HFFc6 (cell line): ENCODE measurements at places on chromosomes 5 and 9.

GRCh38 chr9:81626511-81626910, 62.8 kb downstream of the TLE1 start:
- DNase-seq, result peak; percentile 46

GRCh38 chr9:107218829-107219485, 64.1 kb upstream of the RAD23B start:
- DNase-seq, result no peak

DNA sequence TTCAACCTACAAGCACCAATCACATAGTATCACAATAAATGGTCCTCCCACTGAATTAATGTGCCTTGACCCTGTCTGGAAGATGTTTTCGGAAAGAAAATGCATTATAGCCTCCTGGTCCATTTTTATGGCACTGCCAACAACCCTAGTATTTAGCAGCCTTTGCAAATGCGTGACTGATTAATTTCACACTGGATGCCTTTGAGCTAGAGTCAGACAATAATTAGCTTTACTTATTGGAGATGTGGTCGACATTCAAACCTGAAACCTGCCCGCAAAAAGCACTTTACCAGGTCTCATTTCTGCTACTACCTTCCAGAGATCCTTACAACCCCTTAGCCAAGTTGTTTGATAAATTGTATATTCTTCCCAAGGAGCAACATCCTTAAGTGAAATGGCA, 119.3 kb upstream of the DPYSL3 start:
- DNase-seq, result no peak

- DNase-seq, result no peak
These were observed 452.1 kb upstream of the MPDZ start for GRCh38 chr9:13731637-13732036.

GRCh38 chr9:134144801-134145200, 8.9 kb downstream of the WDR5 start:
- DNase-seq, result no peak

- peak; percentile 87 for DNase-seq
These were observed 73.4 kb downstream of the ANGPTL2 start for GRCh38 chr9:127049044-127049443.

- no peak for DNase-seq
These were observed 256.2 kb downstream of the FER start for GRCh38 chr5:109003928-109004327.

DNA sequence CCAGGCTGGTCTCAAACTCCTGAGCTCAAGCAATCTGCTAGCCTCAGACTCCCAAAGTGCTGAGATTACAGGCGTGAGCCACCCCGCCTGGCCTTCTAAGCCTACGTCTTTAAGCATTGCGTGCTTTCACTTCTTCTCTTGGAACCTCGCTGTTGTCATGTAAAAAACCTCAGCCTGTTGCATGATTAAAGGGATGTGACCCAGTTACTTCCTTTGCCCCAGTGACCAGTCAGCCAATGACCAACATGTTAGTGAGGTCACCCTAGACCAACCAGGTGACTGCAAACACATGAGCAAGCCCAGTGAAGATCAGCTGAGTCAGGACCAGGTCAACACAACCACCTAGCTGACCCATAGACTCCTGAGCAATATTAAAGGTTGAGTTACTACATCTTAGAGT, 10.5 kb downstream of the KIF4B start:
- DNase-seq, result no peak

DNA sequence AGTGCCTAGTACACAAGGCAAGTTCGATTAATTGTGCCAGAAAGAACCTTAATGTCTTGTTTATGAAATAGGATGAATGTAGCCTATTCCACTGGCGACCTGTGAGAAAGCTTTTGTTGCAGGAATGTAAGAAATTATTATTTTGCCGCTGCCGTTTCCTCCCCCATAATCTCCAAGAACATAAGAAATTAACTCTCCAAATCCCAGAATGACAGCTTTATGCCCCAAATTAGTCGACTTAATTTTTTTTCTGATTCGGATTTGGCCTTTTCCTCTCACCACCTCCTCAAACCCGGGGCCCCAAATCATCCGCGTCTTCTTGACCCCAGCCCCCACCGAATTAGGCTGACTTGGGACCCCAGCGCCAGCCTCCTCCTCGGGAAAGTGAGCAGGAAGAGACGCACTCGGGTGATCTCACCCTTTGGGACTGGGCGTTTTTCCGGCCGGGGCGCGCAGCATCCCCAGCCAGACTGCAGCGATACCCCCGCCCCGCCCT, 682 bp upstream of the SPTAN1 start:
- no peak for DNase-seq

- DNase-seq, result peak; percentile 71
These were observed 2.5 kb downstream of the SH3TC2 start for GRCh38 chr5:149060325-149060724.

DNA sequence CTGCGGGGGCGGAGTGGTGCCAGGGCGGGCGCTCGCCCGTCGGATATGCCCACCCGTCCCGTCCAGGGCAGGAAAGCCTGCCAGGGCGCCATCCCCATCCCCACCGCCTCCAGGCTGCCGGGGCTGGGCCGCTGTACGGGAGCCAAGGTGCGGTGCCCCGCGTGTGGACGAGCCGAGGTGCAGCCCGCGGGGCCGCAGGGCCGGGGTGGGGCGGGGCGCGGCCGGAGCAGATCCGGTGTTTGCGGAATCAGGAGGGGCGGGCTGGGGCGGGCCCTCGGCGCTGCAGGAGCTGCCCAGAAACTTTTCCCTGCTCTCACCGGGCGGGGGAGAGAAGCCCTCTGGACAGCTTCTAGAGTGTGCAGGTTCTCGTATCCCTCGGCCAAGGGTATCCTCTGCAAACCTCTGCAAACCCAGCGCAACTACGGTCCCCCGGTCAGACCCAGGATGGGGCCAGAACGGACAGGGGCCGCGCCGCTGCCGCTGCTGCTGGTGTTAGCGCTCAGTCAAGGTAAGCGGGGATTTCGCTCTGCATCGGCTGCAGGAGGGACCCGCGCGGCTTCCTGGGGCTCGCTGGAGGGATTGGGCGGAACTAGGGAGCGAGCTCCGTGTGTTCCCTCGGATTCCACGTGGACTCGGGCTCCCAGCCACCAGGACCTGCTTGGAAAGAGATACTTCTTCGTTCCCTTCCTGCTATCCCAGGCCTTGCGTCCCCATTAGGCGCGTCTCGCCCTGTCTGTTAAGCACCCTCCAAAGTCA, at the start of gene ITGA2:
Gene ITGA2, plus strand, starts transcription at position 328 of the 756 bp plus-strand sequence. Its CDS starts 117 bp downstream, at position 445.
- DNase-seq, result peak; percentile 33

GRCh38 chr5:74319076-74319475, 321.5 kb downstream of the ENC1 start:
- peak; percentile 43 for DNase-seq

DNA sequence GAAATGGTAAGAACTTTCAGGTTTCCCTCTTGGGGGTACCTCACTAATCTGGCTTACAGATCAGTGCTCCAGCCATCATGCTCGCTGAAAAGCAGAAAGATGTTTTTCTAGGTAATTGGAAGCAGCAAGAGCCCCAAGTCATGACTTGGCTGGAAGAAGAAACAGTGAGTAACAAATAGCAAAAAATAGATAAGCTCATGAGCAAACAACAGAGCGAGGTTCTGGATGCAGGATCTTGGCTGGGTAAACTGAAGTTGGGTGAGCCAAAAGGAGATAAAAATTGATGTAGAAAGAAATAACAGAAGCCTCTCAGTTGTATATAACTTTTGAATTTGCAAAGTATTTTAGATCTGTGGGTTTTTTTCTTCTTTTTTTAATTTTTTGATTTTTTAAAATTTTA, 110.1 kb downstream of the INSYN2B start:
- no peak for DNase-seq

DNA sequence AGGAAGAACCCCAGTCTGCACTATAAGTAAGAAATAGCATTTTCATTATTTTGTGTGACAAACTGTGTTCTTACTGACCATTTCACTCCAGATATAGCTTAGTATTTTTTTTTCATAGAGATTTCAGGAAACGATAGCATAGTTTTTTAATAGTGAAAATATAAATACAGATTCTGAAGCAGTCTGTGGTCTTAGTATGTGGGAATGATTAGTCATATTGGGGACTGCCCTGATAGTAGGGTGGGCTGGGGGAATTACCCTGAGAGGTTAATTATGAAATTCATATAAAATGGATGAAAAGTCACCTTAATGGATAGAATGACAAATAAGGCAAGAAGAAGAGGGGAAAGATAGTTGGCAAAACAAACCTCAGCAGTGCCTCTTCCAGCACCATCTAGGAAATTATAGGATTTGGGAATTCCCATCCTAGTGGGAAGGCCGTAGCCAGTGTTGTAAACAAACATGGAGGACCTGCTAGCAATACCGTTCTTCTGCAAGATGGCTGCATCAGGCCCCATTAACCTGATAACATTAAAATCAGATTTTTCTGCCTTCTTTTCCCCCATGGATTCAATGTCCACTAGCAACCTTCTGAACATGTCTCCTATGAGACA, 23.7 kb upstream of the NR3C1 start:
- DNase-seq, result no peak

GRCh38 chr5:3701694-3702093, 106.1 kb downstream of the IRX1 start:
- DNase-seq, result no peak

- DNase-seq, result peak; percentile 56
These were observed 3.0 kb upstream of the C1QTNF3 start for GRCh38 chr5:34045996-34046395.

DNA sequence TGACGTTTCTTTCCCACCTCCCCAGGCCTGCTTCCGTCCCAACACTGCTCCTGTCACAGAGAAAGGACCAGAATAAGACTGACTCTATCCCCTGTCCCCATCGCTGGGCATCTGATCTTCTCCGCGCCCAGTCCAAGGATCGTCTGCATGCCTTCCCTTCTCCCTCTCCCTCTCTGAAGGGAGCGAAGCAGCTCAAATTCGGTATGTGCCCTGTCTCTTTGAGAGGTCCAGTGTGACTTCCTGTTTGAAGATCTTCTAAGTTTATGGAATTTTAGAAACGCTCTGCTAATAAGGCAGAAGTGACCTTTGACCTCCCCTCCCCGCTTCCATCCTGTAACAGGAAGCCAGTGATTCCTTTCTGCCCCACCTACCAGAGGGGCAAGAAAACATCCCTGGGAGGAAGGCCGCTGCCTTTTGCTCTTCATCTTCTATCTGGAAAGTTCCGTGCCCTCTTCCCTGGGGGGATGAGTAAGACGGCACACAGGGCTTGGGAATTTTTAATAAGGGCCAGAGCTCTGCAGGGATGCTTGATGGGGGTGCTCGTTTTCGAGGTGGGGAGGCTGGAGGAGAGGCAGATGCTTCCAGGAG, 40.7 kb upstream of the RNU6ATAC start:
- no peak for DNase-seq

DNA sequence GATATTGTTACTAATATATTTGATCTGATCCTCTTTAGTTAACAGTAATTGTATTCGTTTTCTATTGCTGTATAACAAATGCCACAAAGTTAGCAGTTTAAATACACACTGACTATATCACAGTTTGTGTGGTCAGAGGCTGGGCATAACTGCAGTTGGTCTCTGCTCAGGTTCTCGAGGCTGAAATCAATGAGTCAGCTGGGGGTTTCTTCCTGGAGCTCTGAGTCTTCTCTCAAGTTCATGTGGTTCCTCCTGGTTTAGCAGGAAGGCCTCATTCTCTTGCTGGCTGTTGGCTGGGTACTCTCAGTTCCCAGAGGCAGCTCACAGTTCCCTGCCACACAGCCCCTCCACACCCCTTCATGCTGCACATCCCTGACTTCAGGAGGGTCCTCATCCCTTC, 20.7 kb downstream of the COL23A1 start:
- no peak for DNase-seq

DNA sequence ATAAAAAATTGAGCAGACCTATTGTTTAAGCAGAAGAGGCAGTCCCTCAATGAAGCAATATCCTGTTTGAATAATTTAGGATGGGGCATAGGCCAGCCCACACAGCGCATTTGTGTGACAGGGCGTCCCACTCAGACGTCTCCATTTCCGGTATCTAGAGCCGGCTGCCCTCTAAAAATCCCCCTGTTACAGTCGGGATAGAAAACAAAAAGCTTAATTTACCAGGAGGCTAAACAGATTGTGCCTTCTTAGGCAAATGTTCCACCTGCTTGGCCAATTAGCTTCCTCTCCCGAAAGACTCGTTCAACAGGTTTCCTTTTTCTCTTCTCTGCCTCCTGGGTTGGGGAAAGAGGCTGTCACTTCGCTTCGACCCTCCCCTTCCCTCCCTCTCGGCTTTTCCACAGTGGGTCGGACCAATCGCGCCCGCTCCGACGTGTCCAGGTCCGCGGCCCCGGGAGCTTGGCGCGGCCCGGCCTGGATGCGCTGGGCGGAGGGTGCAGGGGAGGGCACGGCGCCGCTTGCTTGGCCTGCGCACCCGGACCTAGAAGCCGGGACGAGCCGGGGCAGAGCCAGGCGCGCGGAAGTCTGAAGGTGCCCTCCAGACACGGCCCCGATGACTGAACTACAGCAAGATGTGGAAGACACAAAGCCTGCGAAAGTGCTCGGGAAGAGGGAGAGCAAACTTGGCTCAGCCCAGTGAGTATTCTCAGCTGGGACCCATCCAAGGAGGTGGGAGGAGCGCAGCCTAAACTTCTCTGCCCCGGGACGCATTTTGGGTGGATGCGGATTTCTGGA, at the start of gene GRAMD2B:
Gene GRAMD2B, plus strand, starts transcription at position 416 of the 795 bp plus-strand sequence. Its CDS starts 198 bp downstream, at position 614.
- peak; percentile 91 for DNase-seq

GRCh38 chr5:51559921-51560658, 176.8 kb downstream of the ISL1 start:
- no peak for DNase-seq

- DNase-seq, result no peak
These were observed 282.7 kb downstream of the GAS1 start for GRCh38 chr9:86664603-86665002.

DNA sequence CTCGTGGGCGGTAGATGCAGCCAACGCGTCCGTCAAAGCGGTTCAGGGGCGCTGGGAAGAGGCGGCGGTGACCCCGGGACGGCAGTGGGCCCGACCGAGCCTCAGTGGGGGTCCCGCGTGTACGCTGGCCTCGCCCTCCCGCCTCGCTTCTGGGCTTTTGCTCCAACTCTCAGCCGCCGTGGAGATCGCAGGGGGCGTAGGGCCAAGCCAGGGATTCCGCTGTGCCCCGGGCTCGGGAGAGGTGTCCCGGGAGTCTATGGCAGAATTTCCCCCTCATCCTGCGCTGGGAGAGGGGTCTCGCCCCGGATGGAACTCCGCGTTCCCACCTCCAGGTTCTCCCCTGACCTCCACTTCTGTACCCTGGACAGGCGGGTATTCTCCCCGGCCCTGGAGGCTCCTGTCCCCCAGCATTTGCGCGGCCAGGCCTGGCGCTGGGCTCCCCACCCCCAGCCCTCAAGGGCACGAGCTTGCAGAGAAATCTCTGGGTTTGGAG, 131.9 kb downstream of the MRPL36 start:
- DNase-seq, result no peak
